ENCODE measurements at places on chromosomes 7 and 10. TPM values are rescaled to one million over a fixed set of nuclear protein-coding genes. Genes with fewer than 3 reads are reported as not detected.

Gene VAX1
- 1.3 TPM for total RNA-seq

Gene ZDHHC6
- 31.6 TPM for total RNA-seq

Gene UPK3B
- total RNA-seq = 20.2 TPM

Gene MYPN
- total RNA-seq = 2.5 TPM

Gene HPS1
- total RNA-seq = 28.2 TPM

Gene PAX4
- total RNA-seq = not detected

Gene BRAT1
- total RNA-seq = 39.5 TPM

Gene ACSM6
- total RNA-seq = not detected

Gene PTF1A
- total RNA-seq = not detected

Gene PLA2G12B
- total RNA-seq = not detected

Gene NRCAM
- total RNA-seq = 71.2 TPM

Measured in A549 treated with DMSO at 1 μM for 4 hours (cell line).